ENCODE measurements at places on chromosomes 11 and 22. TPM values are rescaled to one million over a fixed set of nuclear protein-coding genes. Genes with fewer than 3 reads are reported as not detected.

The TRIM6 gene
- 1.3 TPM for total RNA-seq

The ARHGAP42 gene
- total RNA-seq = 6.1 TPM

The BARX2 gene
- total RNA-seq = 1.4 TPM

The ENTHD1 gene
- not detected for total RNA-seq

The MS4A3 gene
- total RNA-seq = not detected

The CTSW gene
- 1.1 TPM for total RNA-seq

DNA sequence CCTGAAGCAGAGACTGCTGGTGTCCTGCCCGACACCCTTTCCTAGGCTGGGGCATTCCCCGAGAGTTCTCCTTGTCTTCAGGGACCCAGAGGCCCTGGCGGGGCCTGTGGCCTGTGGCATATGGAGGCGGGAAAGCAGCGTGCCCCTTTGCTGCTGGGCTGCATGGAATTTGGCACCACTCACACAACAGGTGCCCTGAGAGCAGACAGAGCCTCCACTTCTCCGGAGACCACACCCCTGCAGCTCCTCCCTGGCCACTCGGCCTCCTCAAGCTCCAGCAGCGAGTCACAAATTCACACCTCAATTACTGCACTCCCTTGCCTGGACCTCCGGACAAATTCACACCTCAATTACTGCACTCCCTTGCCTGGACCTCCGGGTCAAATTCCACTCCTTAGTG lies 1375.2 kb downstream of the TBC1D22A start:
- no peak for DNase-seq
- no peak overlapping the region for H3K27ac ChIP-seq
- H3K36me3 ChIP-seq = no peaks in the 10 kb centered on the region
- H3K4me3 ChIP-seq = no peak overlapping the region
- no peaks in the 10 kb centered on the region for H3K27me3 ChIP-seq
- no peaks in the 10 kb centered on the region for H3K4me1 ChIP-seq

DNA sequence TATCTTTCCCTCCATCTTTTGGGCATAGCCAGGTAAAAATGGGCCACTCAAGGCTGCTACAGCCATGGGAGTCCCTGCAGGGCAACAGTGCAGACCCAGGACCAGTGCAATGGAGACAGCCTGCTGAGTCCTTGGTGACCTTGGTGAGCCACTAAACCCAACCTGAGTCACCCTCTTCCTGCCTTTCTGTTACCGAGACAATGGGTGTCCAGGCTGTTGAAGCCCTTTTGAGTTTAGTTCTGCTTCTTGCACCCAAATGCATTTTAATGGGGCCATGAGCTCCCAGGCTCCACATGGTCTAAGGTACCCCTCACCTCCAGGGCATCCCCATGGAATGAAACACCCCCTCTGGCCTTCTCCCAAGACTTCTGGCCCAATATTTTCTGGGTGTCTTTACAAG lies 874 bp upstream of the PLAAT4 start:
- H3K27ac ChIP-seq = no peak overlapping the region
- no peak for DNase-seq
- H3K4me3 ChIP-seq = no peak overlapping the region
- peaks cover 41% of the 10 kb centered on the region for H3K4me1 ChIP-seq

- H3K36me3 ChIP-seq = no peaks in the 10 kb centered on the region
- no peaks in the 10 kb centered on the region for H3K27me3 ChIP-seq
- no peaks in the 10 kb centered on the region for H3K4me1 ChIP-seq
- DNase-seq = no peak
These were observed 12.0 kb downstream of the MUC5B start for GRCh38 chr11:1234771-1235305.

GRCh38 chr22:38518620-38519019 lies 12.5 kb upstream of the DDX17 start:
- H3K36me3 ChIP-seq = no peaks in the 10 kb centered on the region
- H3K27me3 ChIP-seq = no peaks in the 10 kb centered on the region
- H3K4me1 ChIP-seq = no peaks in the 10 kb centered on the region
- no peak overlapping the region for H3K27ac ChIP-seq
- DNase-seq = no peak
- no peak overlapping the region for H3K4me3 ChIP-seq

GRCh38 chr22:49853981-49854831 lies 562 bp downstream of the ZBED4 start:
- no peaks in the 10 kb centered on the region for H3K27me3 ChIP-seq
- DNase-seq = no peak
- no peaks in the 10 kb centered on the region for H3K36me3 ChIP-seq
- peak overlapping the region; percentile 67 for H3K27ac ChIP-seq

- no peak for DNase-seq
- H3K27me3 ChIP-seq = no peaks in the 10 kb centered on the region
- H3K4me3 ChIP-seq = no peak overlapping the region
- no peak overlapping the region for H3K27ac ChIP-seq
- H3K36me3 ChIP-seq = no peaks in the 10 kb centered on the region
- H3K4me1 ChIP-seq = no peaks in the 10 kb centered on the region
These were observed 899.6 kb downstream of the OPCML start for GRCh38 chr11:132632641-132633124.

- no peaks in the 10 kb centered on the region for H3K4me1 ChIP-seq
- no peak overlapping the region for H3K4me3 ChIP-seq
- no peak for DNase-seq
These were observed 6.2 kb upstream of the ALX4 start for GRCh38 chr11:44315947-44316658.

DNA sequence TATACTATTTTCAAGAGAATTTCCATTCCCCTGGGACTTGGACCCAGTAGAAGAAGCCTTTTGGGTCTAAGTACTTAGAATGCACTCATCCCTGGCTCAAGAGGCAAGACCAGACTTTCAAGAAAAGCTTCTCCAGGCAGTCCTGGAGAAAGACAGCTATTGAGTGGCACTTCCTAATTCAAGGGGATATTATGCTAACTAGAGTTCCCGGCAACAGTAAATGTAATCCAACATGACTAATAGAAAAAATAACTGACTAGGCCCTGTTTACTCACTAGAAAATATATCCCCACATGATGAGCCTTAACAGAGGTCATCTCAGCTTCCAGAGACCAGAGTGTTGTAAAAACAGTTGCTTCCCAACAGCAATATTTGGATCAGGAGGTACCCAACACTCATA lies 47.2 kb upstream of the AKIP1 start:
- no peaks in the 10 kb centered on the region for H3K4me1 ChIP-seq
- no peak overlapping the region for H3K4me3 ChIP-seq
- no peak for DNase-seq
- H3K27me3 ChIP-seq = no peaks in the 10 kb centered on the region
- H3K36me3 ChIP-seq = no peaks in the 10 kb centered on the region

DNA sequence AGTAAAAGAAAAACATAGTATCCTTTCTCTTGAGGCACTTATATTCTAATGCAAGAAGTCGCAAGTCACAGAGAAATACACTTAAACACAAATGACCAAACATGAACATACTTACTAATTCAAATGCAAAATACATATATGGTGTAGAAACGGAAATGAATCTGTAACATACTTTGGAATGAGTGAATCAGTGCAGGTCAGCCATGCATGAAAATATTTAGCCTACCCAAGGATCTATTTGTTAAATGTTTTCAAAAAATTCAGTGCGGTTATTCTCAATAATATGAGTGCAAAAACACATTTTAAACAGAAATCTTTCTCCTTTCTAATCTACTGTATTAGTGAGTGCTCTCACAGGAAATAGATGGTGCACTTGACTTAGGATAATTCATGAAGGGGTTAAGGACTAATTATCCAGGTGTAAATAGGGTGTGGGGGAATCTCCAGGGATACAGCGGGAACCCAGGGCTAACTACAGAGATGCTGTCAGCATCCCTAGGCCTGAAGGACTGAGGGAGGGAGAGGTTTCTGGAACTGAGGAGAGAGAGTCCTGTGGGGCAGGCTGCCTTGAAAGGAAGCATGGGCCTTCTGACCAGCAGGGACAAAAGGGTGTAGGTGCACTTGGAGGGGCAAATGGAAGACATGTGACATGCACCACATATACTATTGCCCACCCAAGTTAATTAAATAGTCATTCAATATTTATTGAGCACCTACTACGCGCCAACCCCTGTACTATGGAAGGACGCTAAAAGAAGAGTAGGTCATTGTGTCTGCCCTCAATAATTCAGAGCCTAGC lies 139.2 kb downstream of the MAML2 start:
- H3K4me1 ChIP-seq = peaks cover 20% of the 10 kb centered on the region
- no peak for DNase-seq
- no peaks in the 10 kb centered on the region for H3K27me3 ChIP-seq
- H3K27ac ChIP-seq = no peak overlapping the region
- no peaks in the 10 kb centered on the region for H3K36me3 ChIP-seq

GRCh38 chr11:11265994-11266606 lies 87.0 kb downstream of the CSNK2A3 start:
- peaks cover 7% of the 10 kb centered on the region for H3K36me3 ChIP-seq
- no peaks in the 10 kb centered on the region for H3K27me3 ChIP-seq
- no peak overlapping the region for H3K27ac ChIP-seq
- DNase-seq = no peak
- H3K4me3 ChIP-seq = no peak overlapping the region
- no peaks in the 10 kb centered on the region for H3K4me1 ChIP-seq

GRCh38 chr11:91421641-91422040 lies 803.0 kb upstream of the FAT3 start:
- no peak overlapping the region for H3K27ac ChIP-seq
- H3K27me3 ChIP-seq = no peaks in the 10 kb centered on the region
- no peak overlapping the region for H3K4me3 ChIP-seq
- DNase-seq = no peak
- no peaks in the 10 kb centered on the region for H3K36me3 ChIP-seq

GRCh38 chr22:40153192-40153591 lies 24.5 kb upstream of the TNRC6B start:
- H3K27ac ChIP-seq = no peak overlapping the region
- H3K36me3 ChIP-seq = no peaks in the 10 kb centered on the region
- no peak for DNase-seq
- peaks cover 6% of the 10 kb centered on the region for H3K4me1 ChIP-seq
- no peak overlapping the region for H3K4me3 ChIP-seq

DNA sequence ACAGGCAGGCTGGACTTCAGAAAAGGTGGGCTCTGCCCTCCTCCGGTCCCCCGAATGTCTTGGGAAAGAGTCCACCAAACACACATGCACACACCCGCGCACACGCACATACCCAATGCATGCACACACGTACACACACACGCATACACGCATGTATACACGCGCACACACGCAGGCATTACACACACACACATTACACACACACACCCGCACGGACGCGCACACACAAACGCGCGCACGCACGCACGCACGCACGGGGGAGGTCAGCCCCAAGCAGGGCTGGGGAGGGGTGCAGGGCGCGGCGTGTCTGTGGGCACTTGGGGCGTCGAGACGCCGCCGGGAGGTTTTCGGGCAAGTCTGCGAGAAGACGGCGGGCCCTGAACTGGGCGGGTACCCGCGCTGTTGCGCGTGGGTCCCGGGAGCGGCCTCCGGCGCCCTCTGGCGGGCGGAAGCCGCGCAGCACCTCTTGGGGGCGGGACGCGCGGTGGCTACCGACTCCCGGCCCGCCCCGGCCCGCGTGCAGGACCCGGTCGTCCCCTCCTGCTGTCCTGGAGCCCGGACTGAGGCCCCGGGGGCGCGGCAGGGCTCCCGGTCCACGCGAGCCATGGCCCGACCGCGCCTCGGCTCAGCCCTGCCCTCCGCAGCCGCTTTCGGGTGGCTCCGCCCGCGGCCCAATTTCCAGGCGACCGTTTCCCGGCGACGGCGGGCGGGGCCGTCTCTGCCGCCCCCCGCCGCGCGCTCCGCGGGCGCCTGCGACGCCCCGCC lies 3.6 kb downstream of the SEPTIN5 start:
- no peaks in the 10 kb centered on the region for H3K4me1 ChIP-seq
- peaks cover 25% of the 10 kb centered on the region for H3K36me3 ChIP-seq
- H3K27me3 ChIP-seq = no peaks in the 10 kb centered on the region
- peak overlapping the region; percentile 91 for H3K27ac ChIP-seq
- peak overlapping the region; percentile 70 for H3K4me3 ChIP-seq

DNA sequence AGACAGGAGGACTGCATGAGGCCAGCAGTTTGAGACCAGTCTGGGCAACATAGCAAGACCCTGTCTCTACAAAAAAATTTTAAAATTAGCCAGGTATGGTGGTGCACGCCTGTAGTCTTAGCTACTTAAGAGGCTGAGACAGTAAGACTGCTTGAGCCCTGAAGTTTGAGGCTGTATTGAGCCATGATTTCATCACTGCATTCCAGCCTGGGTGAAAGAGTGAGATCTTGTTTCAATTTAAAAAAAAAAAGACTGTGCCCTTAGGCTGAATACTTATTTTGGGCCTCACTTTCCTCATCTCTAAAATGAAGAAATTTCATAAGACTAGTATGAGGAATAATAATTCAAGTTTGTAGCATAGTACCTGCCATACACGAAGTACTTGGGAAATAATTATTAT lies 6.9 kb downstream of the AQP11 start:
- no peak for DNase-seq
- H3K27ac ChIP-seq = no peak overlapping the region
- no peaks in the 10 kb centered on the region for H3K27me3 ChIP-seq
- no peaks in the 10 kb centered on the region for H3K4me1 ChIP-seq
- H3K4me3 ChIP-seq = no peak overlapping the region

DNA sequence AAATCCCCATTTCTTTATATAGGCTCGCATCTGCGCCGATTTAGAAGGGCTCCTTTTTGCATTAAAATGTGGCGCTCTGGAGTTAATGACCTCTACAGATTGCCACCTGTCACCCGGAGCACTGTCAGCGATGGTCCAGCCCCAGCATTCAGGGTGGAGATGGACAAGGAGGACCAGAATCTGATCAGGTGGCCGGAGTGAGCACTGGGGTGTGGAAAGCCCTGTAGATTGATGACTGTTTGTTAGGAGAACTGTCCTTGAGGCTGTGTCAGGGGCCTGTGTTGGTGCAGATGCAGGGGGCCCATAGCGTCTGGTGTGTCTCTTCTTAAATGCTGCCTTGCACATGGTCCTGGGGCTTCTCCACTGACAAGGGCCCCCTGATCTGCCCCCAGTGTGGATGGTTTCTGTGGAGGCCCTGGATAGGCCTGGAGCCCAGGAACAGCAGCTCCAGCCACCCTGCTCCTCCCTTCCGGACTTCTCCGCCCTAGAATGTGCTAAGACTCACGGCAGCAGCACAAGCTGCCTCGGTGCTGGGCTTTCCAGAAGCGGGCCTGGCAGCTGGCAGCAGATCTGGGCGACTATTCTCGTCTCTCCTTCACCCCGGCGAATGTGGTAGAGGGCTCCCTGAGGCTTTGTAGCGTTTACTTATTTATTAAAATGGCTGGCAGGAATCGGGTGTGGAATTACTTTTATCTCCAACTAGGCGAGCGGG lies 1333.3 kb downstream of the BRD1 start:
- H3K27me3 ChIP-seq = peaks cover 6% of the 10 kb centered on the region
- H3K4me1 ChIP-seq = no peaks in the 10 kb centered on the region
- no peak overlapping the region for H3K27ac ChIP-seq

GRCh38 chr11:1006762-1007161 lies 29.8 kb downstream of the MUC6 start:
- H3K36me3 ChIP-seq = peaks cover 87% of the 10 kb centered on the region
- H3K27ac ChIP-seq = no peak overlapping the region
- H3K4me1 ChIP-seq = no peaks in the 10 kb centered on the region
- no peak overlapping the region for H3K4me3 ChIP-seq
- no peaks in the 10 kb centered on the region for H3K27me3 ChIP-seq
- no peak for DNase-seq

DNA sequence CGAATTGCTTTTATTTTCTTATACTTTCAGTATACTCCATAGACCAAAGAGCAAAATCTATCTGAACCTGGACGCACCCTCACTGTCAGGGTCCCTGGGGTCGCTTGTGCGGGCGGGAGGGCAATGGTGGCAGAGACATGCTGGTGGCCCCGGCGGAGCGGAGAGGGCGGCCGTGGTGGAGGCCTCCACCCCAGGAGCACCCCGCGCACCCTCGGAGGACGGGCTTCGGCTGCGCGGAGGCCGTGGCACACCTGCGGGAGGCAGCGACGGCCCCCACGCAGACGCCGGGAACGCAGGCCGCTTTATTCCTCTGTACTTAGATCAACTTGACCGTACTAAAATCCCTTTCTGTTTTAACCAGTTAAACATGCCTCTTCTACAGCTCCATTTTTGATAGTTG lies 1077.4 kb downstream of the BRD1 start:
- H3K4me3 ChIP-seq = no peak overlapping the region
- H3K36me3 ChIP-seq = no peaks in the 10 kb centered on the region
- H3K4me1 ChIP-seq = no peaks in the 10 kb centered on the region
- no peak overlapping the region for H3K27ac ChIP-seq

All from right atrium auricular region (tissue), 2 donors.